ENCODE measurements at places on chromosomes 2 and 18. TPM values are rescaled to one million over a fixed set of nuclear protein-coding genes. Genes with fewer than 3 reads are reported as not detected.

Gene SEPTIN10
- 1.2 TPM for polyA plus RNA-seq

Gene NTSR2
- polyA plus RNA-seq = not detected

DNA sequence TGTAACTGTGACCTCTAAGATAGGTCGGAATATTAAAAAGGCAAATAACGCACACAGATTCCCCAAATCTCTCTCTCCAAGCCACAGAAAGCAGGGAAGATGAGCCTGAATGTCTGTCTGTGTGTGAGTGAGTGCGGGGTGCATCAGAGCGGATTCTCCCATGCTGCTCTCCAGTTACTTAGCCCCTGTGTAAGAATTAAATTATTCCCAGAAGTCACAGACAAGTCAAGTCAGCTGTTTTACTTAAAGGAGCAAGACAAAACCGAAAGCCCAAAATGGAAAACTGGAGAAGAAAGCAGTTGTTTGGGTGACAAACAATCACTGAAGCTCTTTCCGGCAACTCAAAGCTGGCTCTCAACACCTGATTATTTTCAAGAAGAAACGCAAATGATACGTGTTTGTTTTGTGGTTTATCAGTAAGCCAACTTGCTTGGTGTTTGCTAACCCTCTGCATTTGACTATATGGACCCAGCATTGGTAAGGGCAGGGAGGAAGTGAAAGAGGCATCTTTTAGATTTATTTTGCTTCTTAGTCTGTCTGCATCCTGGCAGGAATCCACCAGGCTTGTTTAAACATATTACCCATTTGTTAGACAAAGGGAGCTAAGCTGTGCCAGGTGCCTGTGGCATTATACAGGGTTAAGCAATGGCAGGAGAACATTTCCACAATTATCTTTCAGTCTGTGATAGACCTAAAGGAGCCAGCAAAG, 121.5 kb upstream of the CREB1 start:
- no peaks in the 10 kb centered on the region for H3K27me3 ChIP-seq
- DNase-seq = no peak
- no peaks in the 10 kb centered on the region for H3K4me1 ChIP-seq
- H3K36me3 ChIP-seq = no peaks in the 10 kb centered on the region

- no peak overlapping the region for H3K4me3 ChIP-seq
- no peak overlapping the region for H3K27ac ChIP-seq
- H3K27me3 ChIP-seq = no peaks in the 10 kb centered on the region
- no peaks in the 10 kb centered on the region for H3K36me3 ChIP-seq
- no peaks in the 10 kb centered on the region for H3K4me1 ChIP-seq
These were observed 494.5 kb upstream of the MAP2 start for GRCh38 chr2:208929139-208929864.

GRCh38 chr18:55286257-55286825, 301.7 kb downstream of the TCF4 start:
- DNase-seq = no peak
- no peak overlapping the region for H3K4me3 ChIP-seq
- H3K27ac ChIP-seq = no peak overlapping the region

Data from CD8-positive, alpha-beta memory T cell (primary cell).